ENCODE measurements at places on chromosomes 5 and 9. TPM values are rescaled to one million over a fixed set of nuclear protein-coding genes. Genes with fewer than 3 reads are reported as not detected.

MSX2 gene
- 0.30 TPM for total RNA-seq

RNF20 gene
- 64.5 TPM for total RNA-seq

DNA sequence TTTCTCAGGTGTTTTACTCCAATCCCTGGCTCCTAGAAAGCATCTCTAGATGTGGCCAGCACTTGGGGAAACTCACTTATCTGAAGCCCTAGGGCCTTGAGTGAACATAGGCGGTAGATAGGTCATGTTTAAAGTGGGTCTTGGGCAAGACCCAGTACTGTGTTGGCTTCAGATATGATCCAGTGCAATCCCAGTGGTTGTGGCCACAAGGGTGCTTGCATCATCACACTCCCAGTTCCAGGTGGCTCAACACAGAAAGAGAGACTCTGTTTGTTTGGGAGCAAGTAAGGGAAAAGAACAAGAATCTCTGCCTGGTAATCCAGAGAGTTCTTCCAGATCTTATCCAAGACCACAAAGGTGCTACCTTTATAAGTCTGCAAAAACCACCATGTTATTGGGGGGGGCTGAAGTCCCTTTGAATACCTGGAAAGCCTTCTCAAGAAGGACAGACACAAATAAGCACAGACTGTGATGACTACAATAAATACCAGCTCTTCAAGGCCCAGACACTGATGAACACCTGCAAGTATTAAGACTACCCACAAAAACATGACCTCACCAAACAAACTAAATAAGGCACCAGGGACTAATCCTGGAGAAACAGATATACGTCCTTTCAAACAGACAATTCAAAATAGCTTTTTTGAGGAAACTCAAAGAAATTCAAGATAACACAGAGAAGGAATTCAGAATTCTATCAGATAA lies 114.7 kb downstream of the LURAP1L start:
- DNase-seq = no peak
- H3K27ac ChIP-seq = no peak overlapping the region
- no peaks in the 10 kb centered on the region for H3K27me3 ChIP-seq
- H3K4me1 ChIP-seq = no peaks in the 10 kb centered on the region
- no peaks in the 10 kb centered on the region for H3K36me3 ChIP-seq

- no peaks in the 10 kb centered on the region for H3K4me1 ChIP-seq
- H3K36me3 ChIP-seq = no peaks in the 10 kb centered on the region
- no peak for DNase-seq
- no peak overlapping the region for H3K27ac ChIP-seq
- H3K27me3 ChIP-seq = no peaks in the 10 kb centered on the region
These were observed 97.0 kb downstream of the PDE6A start for GRCh38 chr5:149847611-149848010.

- H3K27me3 ChIP-seq = no peaks in the 10 kb centered on the region
- H3K36me3 ChIP-seq = no peaks in the 10 kb centered on the region
- H3K4me3 ChIP-seq = no peak overlapping the region
- no peak for DNase-seq
These were observed 27.0 kb downstream of the VCAN start for GRCh38 chr5:83498585-83498984.

DNA sequence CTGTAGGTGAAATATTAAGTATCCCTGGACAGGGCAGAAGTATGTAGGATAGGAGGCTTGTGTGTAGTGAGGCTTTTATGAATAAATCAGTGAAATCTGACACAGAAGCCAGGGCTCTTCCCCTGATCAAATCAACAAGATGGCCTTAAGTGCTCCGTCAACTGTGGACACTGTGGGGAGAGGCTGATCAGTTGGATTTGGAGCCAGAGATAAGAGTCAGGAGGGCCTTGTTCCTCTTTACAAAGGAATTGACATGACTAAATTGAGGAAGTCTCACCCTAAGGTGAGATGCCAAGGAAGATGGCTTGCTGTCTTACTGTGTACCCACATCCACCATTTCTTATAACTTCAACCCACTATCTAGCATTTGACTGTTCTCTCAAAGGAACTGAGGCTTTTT lies 91.6 kb upstream of the PRRC1 start:
- H3K27me3 ChIP-seq = no peaks in the 10 kb centered on the region
- H3K4me3 ChIP-seq = no peak overlapping the region
- H3K27ac ChIP-seq = no peak overlapping the region
- H3K4me1 ChIP-seq = no peaks in the 10 kb centered on the region
- DNase-seq = no peak

DNA sequence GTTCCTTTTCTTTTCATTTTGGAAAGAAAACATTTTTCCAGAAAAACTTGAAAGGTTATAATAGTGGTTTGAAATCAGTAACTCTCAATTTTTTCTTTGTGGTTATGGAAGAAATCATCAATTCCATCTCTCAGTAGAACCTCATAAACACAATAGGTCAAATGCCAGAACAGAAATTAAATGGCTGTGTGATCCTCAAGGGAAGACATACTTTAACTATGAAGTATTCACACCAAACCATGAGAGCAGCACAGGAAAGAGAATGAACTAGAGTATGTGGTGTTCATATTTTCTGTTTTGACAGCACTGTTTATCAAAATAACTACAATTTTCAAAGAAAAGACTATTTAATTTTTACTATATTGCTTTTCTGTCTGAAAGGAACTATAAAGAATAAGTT lies 29.7 kb upstream of the EFNA5 start:
- DNase-seq = no peak
- no peak overlapping the region for H3K27ac ChIP-seq
- H3K27me3 ChIP-seq = no peaks in the 10 kb centered on the region
- no peaks in the 10 kb centered on the region for H3K36me3 ChIP-seq
